NCI-H1694 treated with DMSO at 0.1 percent for 48 hours (cell line): ENCODE measurements at places on chromosomes 2 and 18.
A peak's percentile ranks its signal among the peaks of the same experiment; 100 is the strongest.

GRCh38 chr2:64139956-64140355 is 4.3 kb downstream of the PELI1 start:
- DNase-seq = no peak

- no peak for DNase-seq
Observed at GRCh38 chr2:126795656-126796055, 103.0 kb upstream of the TEX51 start.

- no peak for DNase-seq
Observed at GRCh38 chr2:135299658-135300244, 231.3 kb downstream of the ZRANB3 start.

DNA sequence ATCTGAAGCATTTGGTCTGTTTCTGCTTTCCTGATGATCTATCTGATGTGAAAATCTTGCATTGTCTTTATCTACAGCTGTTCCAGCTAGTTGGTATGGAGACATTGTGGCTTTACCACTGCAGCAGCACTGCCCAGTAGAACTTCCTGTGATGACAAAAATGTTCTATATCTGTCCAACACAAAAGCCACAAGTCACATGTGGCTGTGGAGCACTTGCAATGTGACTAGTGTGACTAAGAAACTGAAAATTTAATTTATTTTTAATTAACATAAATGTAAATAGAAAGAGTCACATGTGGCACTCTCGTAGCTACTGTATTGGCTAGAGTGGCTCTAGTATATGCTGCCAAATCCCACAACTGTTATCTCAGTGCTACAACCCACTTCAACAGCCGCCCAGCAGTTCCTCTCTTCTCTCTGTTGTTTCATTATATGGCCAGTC is 425.7 kb downstream of the SETBP1 start:
- DNase-seq = no peak

DNA sequence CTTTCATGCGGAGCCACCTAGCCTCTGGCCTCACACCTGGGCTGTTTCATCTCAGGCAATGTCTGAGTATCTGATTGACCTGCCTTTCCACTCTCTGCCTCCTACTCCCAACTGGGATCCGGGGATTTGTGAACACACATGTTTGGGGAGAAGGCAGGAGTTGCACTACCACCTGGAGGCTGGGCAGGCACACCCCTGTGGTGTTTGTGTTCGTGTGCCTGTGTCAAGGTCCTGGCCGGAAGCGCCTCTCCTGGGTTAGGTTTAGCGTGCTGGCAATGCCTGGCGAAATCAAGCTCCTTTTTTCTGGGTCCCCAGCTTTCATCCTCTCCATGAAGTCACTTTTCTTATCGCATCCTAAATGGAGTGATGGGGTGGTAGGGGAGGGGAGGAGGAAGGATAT is 63.9 kb downstream of the GATA6 start:
- DNase-seq = no peak

- no peak for DNase-seq
Observed at GRCh38 chr18:23320709-23321236, 132.3 kb upstream of the RIOK3 start.

DNA sequence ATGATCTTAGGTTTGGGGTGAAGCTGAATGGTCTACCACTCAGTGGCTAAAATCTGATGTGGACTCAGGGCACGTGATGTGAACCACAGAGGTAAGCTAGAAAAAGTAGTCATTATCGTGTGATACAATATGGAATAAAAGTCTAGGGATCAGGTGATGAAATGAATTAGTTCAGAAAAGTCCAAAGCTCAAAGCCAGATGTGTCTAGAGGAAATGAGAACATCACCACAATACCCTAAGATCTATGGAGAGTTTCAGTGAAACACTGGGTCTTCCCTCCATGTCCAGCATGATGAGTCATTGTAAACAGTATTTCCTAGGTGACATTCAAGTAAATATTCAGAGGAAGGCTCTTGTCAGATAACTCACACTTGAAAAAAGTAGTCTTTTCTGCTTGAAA is 1257.4 kb upstream of the ZEB2 start:
- DNase-seq = no peak

DNA sequence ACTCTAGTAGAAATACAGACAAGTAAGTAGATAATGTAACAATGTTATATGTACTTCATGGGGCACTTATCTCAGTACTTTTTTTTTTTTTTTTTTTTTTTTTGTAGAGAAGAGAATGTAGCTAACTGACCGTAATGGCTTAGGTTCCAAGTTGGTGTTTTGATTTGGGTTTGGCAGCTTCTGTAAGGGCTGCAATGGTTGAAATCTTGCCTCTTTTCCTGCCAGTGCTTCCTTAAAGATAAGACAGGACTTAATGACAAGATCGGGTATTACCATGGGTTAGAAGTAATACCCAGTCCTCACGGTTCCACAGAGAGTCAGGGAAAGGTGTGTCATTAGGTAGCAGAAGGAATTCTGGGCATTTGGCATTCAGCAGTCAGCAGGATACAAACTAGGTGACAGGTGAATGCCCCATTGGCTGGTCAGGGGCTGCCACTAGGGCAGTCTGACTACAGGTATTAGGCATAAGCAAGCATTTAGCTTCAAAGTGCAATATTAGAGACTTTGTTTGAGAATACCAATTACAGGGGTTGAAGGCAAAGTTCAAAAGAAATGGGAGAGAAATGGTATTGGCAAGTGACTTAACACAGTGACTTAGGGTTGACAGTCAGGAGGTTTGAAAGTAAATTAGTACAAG is 189.4 kb upstream of the RND3 start:
- no peak for DNase-seq

DNA sequence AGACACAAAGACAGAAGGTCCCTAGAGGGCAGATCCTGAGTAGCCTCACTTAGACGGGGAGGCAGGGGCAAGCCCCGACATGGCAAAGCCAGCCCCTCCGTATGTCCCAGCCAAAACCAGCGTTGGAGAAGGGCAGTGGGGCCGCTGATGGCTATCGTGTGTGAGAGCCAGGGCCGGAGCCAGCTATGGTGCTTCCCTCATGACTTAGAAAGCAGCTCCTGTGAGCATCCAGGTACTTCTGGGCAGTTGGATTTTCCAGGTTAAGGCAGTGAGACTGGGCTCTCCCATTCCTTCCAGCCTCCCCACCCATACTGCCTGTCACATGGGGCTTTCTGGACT is 31.2 kb upstream of the ROCK2 start:
- DNase-seq = no peak

GRCh38 chr2:172101821-172102390 is 794 bp downstream of the DLX2 start:
- DNase-seq = no peak

- DNase-seq = no peak
Observed at GRCh38 chr2:187875261-187876141, 321.3 kb upstream of the TFPI start.

GRCh38 chr2:39545957-39546356 is 108.9 kb upstream of the MAP4K3 start:
- DNase-seq = no peak

DNA sequence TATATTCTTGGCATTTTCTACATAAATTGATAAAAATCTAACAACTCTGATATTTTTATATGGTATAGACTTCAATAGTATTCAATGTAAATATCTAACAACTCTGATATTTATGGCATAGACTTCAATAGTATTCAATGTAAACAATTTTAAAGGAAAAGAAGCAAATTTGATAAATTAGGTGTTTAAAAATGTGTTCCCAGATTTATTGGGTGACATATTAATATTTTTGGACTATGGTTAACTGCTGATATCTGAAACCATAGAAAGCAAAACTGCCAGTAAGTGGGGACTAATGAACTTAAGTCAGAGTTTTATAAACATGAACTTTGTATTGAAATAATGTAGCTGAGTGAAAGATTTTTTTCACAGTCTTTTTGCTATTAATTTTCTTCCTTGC is 1576.0 kb upstream of the DDX18 start:
- no peak for DNase-seq

DNA sequence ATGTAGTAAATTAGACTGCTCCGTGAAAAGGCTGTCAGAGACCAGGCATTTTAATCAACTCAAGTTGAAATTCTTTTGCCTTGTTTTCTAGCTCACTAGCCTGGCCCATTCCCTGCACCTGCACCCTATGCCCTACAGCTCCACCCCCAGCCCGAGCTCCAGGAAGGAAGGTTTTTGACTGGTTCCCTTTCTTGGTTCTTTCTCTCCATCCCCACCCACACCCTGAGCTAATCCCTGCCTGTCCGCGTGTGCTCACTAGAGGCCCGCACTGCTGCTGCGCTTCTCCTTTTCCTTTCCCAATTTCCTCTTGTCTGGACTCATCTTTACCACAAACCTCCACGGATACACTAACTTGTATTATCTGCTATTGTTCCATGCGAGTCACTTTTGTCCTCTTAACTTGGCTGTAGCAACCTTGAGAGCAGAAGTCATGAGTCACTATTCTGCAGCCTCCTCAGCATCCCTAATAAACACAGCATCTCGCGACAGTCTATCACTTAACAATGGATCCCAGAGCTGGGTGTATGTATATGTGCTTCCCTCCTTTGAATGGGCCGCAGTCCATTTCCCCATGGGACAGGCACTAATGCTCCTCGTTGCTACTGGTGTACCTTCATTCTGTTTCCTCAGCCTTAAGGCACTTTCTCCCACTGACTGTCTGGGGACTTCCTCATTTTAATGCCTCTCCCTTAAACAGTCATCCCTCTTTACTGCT is 36.5 kb downstream of the COLEC12 start:
- no peak for DNase-seq

- DNase-seq = no peak
Observed at GRCh38 chr2:45821558-45822271, 170.2 kb downstream of the PRKCE start.

- peak; percentile 22 for DNase-seq
Observed at GRCh38 chr2:216696751-216697560, 1.6 kb upstream of the IGFBP5 start.

- no peak for DNase-seq
Observed at GRCh38 chr2:239956818-239957261, 68.3 kb downstream of the NDUFA10 start.

DNA sequence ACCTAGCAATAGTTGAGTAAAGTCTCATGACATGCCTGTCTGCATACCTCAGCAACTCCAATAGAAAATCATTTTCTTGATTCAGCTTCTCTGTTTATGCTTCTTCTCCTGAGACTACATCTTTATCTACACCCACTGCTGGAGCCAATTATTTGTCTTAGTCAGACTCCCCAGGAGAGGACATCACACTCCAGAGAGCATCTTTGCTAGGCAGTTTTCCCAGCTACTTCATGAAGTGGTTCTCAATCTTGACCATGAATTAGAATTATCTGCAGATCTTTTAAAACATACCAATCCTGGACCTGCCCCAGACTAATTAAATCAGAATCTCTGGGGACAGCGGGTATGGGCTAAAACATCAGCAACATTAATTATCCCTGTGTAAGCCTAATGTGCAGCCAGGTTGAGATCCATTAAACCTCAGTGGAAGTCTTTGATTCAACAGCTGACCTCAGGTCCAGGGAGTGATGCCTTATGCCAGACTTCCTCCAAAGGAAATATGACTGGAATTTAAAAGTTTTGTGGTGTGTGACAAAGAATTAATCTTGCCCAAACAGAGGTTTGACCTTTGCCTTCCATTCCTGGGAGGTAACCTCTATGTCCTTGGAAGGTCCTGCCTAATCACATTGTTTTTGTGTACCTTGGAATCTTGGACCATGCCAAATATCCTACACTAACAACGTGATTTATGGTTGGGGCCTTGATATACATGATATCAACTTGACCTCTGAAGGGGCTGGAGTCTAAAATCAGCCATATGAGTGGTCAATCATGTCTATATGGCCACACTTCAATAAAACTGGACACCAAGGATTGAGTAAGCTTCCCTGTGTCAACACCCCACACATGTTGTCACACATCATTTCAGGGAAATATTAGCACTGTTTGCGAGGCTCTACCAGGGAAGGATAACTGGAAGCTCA is 99.3 kb upstream of the DNAJC10 start:
- DNase-seq = no peak

DNA sequence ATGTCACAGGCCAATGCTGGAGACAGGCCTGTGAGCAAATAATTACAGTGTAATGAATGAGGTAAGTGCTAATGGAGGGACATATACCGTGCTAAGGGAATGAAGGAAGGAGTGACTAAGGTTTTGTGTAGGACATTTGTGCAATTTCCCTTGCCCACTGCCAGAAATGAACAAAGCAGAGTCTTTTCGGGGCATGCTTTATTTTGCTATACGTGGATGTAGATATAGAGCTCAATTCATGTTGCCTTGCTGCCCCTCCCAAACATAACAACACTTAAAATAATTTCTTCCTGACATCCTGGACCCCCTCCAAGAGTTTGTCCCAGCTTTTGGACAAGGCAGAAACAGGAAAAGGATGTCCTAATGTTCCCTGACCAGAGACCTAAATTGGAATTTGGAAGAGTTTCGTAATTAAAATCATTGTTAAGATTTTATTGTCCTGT is 23.7 kb upstream of the CD28 start:
- no peak for DNase-seq

DNA sequence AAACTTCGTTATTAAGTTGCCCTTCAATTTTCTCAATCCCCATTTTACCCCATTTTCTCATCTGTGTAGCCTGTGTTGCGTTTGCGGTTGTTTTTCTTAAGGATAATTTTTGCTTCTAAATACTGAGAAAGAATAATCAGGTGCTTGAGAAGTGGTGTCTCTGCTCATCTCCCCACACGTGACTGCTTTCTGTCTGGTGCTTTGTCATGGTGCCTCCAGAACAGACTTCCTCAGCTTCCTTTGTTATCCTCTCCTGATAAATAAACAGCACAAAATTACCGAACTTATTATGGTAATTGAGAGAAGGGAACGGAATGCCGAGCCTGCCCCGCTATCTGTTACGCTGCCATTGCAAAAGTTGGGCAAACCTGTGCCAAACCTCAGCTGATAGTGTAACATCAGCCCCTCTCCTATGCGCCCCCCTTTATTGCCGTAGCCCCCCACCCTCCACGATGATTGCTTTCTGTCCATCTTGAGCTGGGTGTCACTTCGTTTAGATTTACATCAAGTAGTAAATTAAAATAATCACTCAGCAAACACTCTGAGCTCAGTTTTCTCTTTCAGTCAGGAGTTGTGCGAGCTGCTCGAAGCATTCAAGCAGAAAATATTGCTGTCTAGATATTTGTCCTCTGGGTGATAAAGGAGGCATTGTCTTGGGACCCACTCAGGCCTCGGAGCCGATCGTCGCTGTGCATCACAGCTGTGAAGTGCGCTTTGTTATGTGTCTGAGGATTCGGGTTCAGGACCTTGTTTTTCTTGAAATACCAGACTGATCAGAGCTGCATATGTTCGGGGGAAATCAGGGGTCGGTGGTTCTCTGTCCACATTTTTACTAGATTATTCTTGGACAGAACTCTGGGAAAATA is 1008.5 kb upstream of the FANCL start:
- DNase-seq = no peak

- DNase-seq = no peak
Observed at GRCh38 chr18:32277549-32277948, 87.7 kb downstream of the MEP1B start.

GRCh38 chr18:46506974-46507586 is 149.9 kb downstream of the LOXHD1 start:
- DNase-seq = no peak

GRCh38 chr2:105783972-105784371 is 39.3 kb downstream of the NCK2 start:
- DNase-seq = no peak
